Gastrocnemius medialis (tissue), 4 donors: ENCODE measurements at places on chromosomes 3 and 15.
A peak's percentile ranks its signal among the peaks of the same experiment; 100 is the strongest.

DNA sequence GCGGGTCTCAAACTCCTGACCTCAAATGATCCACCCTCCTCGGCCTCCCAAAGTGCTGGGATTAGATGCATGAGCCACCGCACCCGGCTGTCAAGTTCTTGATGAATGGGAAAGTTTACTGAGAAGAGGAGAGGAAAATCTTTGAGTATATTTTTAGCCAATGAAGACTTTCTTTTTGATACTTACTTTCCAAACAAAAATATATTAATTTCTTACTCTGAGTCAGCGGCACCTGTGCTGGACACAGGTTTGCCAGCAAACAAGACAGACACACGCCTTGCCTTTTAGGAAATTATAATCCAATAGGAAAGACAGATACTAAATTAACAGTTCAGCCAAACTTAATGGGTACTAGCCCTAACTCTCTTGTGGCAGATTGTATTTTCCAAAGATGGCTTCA is 166.6 kb downstream of the SHQ1 start:
- no peak for DNase-seq

DNA sequence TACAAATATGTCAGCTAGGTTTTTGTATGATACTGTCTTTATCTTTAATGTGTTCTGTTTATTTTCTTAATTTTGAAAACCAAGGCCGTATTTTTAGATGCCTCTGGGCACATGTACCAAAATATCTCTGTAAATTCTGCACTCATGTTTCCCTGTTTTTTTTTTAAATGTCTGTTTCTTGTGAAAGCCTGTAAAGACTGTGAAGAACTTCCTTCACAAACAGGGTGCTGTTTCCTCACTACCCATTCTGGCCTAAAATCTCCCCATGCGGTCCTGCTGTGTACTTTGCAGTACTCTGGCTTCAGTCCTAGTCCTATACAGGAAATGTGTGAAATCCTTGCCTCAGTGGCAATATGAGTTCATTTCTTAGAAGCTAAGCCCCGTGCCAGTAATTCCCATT is 133.4 kb upstream of the ZBTB20 start:
- DNase-seq = no peak

GRCh38 chr15:34122771-34123183 is 20.9 kb downstream of the PGBD4 start:
- no peak for DNase-seq

DNA sequence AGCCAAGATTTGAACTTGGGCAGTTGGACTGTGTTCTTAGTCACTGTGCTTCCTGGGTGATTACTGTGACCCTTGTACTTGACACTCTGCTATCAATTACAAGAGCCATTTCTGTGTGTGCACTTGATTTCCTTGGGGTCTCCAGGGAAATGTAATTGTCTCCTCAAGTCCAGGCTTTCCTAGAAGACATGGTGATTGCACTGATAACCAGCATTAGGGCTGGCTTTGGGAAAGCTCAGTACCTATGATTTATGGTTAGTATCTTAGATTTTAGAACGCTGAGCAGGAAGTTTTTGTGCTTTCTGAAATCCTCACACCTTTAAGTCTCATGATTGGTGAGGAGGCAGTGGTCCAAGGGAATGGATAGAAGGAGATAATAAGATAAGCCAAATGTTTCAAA is 1.6 kb upstream of the CLDN11 start:
- DNase-seq = no peak

GRCh38 chr15:93196135-93196670 is 107.2 kb upstream of the RGMA start:
- no peak for DNase-seq

GRCh38 chr3:119175872-119176756 is 2.7 kb downstream of the UPK1B start:
- DNase-seq = no peak

- no peak for DNase-seq
Measured at GRCh38 chr15:88262064-88262463, 5.5 kb upstream of the NTRK3 start.

DNA sequence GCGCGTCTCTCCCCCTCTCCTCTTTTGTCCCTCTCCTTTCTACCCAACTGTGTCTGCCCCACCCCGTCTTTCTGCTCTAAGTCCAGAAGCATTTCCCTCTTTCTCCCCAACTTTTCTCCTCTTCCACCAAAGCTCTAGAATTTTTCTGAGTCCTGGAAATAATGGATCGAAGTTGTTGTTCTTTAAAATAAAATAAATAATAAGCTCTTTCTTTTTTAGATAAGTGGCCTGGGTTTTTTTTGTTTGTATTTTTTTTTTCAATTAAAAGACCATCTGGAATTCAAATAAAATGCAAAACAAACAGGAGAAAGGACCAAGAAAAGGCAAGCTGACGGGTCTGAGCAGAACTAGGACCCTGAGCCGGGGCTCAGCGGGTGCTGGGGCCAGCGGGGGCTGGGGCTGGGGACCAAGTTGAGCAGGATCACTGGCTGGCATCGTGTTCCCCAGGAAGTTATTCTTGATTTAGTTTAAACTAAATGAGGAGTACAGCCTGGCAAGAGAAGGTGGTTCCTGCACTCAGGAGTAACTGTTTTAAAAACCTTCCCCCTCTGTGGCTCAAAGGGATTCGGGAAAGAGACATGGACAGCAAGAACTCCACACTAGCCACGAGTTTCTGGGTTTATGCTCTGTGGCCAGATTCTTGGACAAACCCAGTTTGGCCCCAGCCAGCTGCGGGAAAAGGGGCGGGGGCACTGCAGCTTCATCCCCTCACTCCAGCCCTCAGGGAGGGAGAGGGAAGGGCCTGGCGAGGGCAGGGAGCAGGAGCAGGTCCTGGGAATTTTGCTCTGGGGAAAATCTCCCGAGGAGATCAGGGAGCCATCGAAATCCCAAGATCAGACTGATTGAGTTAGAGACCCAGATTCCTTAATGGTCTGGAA is 8.4 kb downstream of the GATA2 start:
- no peak for DNase-seq

DNA sequence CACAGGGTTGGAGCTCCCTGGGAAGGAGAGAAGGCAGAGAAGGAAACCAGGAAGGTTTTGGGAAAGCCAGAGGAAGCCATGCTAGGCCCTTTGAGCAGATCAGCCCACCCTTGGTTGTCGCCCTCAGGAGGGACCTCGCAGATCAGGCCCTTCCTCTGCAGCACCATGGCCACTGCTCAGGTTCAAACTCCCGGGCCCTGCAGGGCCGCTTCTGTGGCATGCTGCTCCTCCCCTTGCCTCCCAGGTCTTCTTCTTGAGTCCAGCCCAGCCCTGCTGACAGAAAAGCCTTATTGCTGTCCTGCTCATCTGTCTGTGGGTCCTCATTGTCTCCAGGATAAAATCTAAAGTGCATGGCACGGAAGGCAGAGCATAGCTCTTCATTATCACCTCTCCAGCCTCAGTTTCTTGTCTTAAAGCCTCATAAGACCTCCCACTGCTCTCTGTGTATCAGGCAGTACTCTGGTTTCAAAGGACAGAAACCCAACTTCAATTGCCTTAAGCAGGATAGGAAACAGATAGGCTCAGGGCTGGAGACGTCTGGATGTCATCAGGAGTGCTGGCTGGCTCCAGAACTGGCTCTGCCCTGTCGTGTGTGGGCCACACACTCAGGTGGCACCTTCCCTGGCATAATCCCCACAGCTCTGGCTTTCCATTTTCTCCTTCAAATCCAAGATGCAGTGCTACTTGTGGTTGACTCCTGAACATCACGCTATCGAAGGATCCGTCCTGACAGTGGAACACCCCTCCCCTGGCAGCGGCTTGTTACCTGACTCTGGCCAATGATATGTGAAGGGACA is 118.5 kb downstream of the EEFSEC start:
- no peak for DNase-seq

DNA sequence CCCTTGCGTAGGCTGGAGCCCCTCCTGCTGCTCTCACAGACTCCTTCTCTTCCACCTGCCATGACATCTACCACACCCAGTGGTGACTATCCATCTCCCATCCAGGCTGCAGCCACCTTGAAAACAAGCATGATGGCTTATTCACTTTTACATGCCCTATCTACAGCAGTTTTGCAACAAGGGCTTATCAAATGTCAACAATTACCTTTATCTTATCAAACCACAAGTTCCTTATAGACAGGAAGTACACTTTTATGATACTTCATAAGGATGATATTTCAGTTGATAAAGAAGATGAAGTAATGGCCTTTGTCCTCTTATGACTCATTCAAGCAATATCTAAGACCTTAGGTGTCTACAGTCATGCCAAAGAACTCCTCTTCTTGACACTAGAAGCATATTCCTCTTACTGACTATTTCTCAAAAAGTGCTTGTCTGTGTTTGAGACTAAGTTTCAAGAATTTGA is 125.3 kb upstream of the SPRED1 start:
- no peak for DNase-seq

DNA sequence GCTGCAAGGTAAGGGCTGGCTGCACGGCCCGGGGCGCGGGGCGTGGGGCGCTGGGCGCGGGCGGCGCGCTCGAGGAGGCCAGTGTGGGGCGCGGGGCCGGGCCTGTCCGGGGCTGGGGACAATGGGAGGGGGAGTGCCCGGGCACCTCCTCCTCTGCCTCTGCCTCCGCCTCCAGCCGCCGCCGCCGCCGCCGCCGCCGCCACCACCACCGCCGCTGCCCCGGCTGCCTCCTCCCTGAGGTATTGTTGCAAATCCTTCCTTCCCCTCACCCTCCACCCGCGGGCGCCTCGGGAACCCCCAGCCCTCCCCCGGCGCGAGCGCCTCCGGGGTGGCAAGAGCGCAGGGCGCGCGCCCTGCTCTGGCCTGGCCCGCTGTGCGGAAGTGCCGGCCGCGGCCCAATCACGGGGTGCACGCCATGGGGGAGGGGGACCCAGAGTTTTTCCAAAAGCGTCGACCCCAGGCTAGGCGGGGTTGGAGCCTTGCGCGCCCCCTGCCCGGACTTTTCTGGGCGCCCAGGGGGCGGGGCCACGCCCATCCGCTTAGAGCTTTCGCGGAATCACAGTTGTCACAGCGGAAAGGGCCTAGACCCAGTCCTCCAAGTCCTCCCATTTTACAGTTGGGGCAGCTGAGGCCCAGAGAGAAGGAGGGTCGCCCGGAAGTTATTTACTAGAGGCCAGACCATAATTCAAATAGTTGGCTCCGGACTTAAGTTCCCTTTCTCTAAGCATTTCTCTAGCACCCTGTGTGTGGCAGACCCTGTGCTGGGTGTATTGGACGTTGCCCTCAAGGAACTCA is at the start of gene LPP:
Gene LPP, plus strand, starts transcription at position 144 of the 795 bp plus-strand sequence. CDS start 251,964 bp downstream, outside the sequence.
- peak; percentile 53 for DNase-seq
